ENCODE measurements at places on chromosomes 3 and 15.

- no peak for DNase-seq
Observed at GRCh38 chr15:71044006-71044405, 71.3 kb upstream of the THSD4 start.

DNA sequence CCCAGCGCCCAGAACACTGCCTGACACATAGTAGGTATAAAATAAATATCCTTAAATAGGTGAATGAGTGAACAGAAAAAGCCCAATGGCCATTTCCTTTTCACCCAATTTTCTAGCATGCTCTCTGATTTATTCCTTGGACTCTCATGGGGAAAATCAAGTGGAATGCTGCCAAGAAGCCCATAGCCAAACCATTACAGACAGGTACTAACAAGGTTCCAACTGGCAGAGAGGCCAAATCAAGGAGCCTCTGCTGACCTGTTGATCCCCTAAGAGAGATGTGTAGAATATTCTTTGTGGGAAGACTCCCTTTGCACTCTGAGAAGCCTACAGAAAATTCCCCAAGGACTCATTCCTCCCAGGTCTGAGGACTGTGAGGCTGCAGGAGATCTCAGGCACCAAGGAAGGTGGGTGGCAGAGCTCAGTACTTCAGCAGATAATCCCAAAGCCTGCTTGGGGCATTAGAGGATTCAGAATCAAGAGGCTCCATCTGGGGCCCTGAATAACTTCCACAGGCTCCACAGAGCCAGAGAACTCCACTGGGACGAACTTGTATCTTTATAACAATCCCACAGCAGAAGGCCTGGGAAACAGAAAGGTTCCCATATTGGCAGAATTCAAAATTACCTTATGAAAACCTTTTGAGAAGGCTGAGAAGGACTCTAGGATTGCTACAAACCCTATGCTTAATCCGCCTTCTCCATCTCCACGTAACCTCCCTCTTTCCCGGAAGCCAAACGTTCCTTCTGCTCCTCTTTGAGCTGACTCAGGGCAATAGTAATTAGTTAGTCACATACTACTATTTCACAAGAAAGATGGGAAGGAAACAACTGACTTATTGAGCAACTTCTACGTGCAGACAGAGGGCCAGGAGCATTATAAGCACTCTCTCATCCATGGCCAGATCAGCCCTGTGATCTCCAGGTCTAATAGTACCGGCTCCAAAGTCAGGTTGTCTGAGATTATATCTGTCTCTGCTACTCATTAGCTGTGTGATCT, 34.5 kb downstream of the PRICKLE2 start:
- no peak for DNase-seq

GRCh38 chr3:156471431-156471830, 83.5 kb downstream of the SSR3 start:
- no peak for DNase-seq

DNA sequence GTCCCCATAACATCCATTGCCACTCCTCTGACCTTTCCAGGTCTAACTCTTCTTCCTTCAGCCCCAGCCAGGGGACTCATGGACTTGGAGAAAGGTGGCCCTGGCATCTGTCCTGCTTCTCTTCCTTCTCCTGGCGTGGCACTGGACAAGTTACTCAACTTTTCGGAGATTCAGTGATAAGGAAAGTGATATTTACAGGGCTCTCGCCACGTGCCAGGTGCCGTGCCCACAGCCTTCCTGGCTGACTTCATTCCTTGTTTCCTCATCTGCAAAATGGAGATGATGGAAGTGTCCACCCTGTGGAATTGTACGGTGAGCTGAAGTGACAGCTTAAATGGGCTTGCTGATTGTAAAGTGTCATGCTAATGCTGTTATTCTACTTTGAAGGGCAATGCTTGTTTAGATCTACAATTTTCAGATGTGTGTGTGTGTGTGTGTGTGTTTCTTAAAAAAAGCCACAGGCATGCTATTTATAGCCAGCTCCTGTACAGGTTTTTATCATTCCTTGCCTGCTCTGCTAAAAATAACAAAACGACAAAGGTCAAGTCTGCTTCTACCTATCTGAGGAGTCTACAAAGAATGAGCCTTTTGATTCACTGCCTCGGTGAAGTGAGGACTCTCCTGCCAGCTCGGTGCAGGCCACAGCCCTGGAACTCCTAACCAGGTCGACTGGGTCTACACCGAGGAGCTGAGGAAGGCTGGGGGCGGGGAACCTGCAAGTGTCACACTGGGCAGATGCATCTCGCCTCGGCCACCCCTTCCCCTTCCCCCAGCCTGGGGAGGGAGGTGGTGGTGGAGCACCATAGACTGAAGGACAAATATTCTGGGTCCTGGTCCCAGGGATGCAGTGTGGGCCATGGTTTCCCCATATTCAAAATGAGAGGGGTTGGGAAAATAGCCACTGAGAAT, 11.4 kb upstream of the ATP2B2 start:
- no peak for DNase-seq

DNA sequence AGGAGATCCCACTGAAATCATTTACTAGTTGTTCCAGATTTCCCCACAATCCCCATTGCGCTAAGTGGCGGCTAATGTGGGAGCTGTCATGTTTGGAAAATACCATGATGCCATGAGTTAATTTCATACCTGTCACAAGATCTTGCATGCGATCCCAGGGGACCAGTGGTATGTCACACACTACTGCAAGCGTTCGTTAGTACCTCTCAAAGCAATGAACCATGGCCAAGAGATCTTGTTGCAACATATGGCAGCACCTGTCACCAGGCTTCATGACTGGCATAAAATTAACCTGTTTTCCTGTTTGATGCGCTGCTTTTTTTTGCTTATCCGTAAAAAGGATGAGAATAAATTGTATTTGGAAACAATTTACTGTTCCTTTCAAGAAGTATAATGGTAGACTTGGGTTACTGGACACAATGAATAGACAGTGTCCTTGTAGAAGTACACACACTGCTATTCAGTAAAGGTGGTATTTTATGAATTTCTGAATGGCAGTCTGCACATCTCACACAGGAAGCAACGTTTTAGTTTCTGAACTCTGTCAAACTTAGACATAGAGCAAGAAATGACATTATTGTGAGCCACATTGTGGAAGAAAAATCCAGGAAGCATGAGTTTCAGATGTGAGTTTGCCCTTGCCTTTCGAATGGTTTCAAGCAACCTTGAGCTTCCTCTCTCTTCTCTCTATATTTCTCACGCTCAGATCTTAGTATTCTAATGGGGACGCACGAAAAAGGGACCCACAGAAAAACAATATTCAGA, 81.9 kb downstream of the CHL1 start:
- peak; percentile 29 for DNase-seq

DNA sequence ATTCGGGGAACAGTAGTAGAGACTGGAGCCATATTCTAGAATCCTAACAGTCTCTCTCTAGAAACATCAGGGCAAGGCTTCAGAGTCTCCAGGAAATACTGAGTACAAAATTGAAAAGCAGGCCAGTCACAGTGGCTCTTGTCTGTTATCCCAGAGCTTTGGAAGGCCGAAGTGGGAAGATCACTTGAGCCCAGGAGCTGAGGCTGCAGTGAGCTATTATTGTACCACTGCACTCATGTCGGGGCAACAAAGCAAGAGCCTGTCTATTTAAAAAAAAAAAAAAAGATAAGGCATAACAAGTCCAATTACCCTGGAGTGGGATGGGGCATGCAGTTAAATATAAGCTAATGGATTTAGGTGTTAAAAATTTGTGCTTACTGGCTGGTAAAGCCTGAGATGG, 79.0 kb downstream of the SEMA6D start:
- no peak for DNase-seq

GRCh38 chr3:198070871-198071270, 110.9 kb downstream of the LMLN start:
- no peak for DNase-seq

DNA sequence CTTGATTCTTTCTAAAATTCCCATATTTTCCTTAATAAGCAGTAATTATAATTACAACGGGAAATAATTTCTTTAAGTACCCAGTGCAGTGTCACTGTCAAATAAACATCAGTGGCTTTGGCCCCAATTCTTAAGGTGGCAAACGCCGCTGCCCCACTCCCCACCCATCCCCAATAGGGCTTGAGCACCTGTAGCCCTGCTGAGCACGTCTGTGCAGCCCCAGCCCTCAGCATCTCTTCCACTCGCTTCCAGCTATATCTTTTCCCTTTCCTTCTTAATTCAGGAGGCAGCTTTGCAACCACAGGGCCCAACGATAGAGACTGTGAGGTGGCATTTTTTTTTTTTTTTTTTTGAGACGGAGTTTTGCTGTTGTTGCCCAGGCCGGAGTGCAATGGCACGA, 9.0 kb downstream of the PPM1M start:
- DNase-seq = no peak

DNA sequence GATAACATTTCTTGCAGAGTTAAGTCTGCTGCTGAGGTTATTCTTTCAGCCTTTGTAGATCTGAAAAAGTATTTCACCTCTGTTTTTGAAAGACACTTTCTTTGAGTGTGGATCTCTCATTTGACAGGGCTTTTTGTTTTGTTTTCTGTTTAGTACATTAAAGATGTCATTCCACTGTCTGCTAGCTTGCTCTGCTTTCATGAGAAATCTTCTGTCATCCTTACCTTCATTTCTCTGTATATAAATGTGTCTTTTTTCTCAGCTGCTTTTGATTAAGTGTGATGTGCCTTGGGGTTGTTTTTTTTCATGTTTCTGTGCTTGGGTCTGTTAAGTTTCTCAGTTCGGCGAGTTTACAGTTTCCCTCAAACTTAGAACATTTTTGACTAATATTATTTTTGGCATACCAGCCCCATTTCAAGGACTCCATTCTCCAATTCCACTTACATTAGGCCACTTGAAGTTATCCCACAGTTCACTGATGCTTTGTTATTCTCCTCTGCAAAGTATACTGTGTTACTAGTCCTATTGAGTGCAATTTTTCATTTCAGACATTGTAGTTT, 43.9 kb upstream of the CA12 start:
- no peak for DNase-seq

DNA sequence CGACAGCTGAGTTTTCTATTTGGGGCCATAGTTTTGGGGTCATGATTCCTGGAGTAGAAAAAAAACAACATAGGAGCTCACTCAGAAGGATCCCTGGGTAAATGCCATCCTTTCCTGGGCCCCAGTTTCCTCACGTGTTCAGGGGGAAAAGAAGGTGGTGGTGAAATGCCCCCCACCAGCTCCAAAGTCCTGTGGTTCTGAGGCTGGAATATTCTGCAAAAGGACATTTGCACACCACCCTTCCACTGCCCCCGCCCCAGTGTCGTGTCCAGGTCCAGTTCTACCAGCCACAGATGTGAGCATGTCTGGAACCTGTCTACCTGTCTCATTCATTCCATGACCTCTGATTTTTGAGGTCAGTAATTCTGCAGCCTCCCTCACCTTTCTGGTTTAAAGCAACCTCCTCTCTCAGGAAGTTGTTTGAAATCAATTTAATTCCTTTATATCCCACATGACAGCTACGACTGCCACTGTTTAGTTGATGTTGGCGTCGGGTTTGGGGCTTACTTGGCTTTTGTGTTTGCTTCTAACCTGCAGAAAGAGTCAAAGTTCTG, 82.1 kb downstream of the SMAD3 start:
- DNase-seq = no peak

DNA sequence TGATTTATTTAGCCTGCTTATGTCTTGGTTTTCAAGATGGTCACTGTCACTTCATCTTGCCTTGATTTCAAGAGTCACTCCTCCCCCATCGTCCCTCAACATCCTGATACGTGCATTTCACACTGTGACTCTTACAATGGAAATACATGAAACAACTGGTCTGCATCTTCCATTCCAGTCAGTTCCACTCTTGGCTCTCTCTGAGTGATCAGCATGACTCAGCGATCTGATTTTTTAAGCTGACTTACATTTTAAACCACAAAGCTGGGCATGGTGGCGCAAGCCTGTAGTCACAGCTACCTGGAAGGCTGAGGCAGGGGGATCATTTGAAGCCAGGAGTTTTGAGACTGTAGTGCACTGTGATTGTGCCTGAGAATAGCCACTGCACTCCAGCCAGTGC, 271.2 kb upstream of the ROPN1 start:
- DNase-seq = no peak

- no peak for DNase-seq
Observed at GRCh38 chr3:100640633-100641032, 31.2 kb downstream of the ADGRG7 start.

DNA sequence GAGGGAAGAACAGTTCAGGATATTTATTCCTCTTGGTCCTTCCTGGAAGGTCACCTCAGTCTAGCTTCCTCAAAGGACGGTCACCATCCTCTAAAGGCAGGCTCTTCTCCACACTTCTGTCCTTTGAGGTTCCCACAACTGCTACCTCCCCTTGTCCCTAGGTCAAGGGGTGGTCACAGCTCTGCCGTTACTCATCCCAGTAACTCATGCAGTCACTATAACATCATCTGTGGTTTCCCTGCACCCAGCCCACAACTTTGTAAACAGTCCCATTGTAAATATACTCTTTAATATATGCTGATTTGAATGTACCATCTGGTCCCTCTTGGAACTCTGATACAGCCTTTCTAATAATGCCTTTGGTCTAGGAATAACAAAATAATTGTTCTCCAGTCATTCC, 887.4 kb downstream of the FHIT start:
- no peak for DNase-seq

GRCh38 chr15:43748376-43748775, 2.1 kb downstream of the PDIA3 start:
- no peak for DNase-seq

DNA sequence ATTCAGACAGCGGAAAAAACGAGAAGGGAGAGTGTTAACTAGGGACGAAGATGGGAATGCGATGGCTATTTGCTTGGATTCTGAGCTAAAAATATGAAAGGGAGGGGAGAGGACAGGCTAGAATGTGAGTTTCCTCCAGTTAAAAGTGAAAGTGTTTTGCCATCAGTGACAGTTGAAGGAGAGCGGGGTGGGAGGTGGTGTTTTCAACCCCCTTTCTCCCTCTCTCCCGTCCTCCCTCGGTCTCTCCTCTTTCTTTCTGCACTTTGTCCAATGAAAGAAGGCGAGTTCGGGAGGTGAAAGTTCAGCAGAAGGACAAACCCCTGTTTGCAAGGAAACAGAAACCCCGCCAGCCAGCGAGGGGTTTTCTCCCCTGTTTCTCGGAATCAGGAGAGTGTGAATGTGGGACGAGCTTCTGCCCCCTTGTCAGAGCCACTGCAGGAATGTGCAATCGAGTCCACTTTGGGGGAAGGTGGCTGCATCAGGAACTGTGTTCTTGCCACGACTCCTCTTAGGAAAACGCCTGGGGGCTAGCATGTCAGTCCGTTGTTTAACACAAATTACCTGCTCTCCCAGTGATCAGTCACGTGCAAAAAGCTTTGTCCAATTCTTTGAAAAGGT, 975 bp upstream of the FOXP1 start:
- no peak for DNase-seq

GRCh38 chr3:169241630-169241990, 421.9 kb downstream of the MECOM start:
- no peak for DNase-seq

GRCh38 chr3:37935290-37935668, 55.3 kb upstream of the VILL start:
- no peak for DNase-seq

All from NCI-H187 (cell line).